Endothelial cell (in vitro differentiated cells): ENCODE measurements at places on chromosomes 4 and X. TPM values are rescaled to one million over a fixed set of nuclear protein-coding genes. Genes with fewer than 3 reads are reported as not detected.

Gene GPRASP1
- total RNA-seq, result 3.9 TPM

Gene RRH
- not detected for total RNA-seq

Gene GATB
- total RNA-seq, result 16.6 TPM

Gene CCDC120
- total RNA-seq, result 22.5 TPM

Gene SCML2
- 26.0 TPM for total RNA-seq

Gene N4BP2
- total RNA-seq, result 24.9 TPM

Gene FDCSP
- not detected for total RNA-seq

Gene SNCA
- total RNA-seq, result 49.7 TPM

Gene ZFP42
- total RNA-seq, result 2.1 TPM

Gene FGFBP1
- total RNA-seq, result not detected

Gene CACNA1F
- total RNA-seq, result 0.59 TPM

Gene CD38
- 0.15 TPM for total RNA-seq

Gene NXF2
- total RNA-seq, result 0.67 TPM

Gene ADGRG2
- not detected for total RNA-seq

Gene NUDT10
- 4.1 TPM for total RNA-seq

Gene FMR1NB
- not detected for total RNA-seq

Gene DUX4
- 0.49 TPM for total RNA-seq
